Stimulated activated CD4-positive, alpha-beta T cell treated with anti-CD3 and anti-CD28 coated beads, Interleukin-1b, Interleukin-23, amount 100 ng/mL, for 24 hours (primary cell): ENCODE measurements at places on chromosomes 13 and 19.

GRCh38 chr13:106986687-106987426 lies 418.9 kb upstream of the ARGLU1 start:
- DNase-seq = no peak

- no peak for DNase-seq
Measured at GRCh38 chr13:97440598-97441170, 6.7 kb downstream of the RAP2A start.

GRCh38 chr19:38089440-38089839 lies 134.6 kb downstream of the DPF1 start:
- no peak for DNase-seq

- no peak for DNase-seq
Measured at GRCh38 chr13:100301418-100301817, 212.5 kb downstream of the PCCA start.

DNA sequence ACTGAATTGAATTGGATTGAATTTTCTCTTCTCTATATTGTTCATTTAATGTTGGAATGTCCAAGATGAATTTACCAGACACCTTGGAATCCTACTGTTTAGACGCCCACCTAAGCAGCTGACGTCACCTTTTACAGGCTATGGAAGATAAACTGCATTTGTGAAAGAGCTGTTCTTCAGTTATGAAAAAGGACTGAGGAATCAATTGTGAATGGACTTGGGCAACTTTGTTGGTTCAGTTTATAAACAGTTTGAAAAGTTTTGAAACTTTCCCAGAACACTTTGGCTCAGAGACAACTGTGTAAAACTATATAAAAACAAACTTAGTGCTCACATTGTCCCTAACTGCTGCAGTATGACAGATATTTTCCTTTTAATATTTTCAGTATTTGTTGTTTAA lies 590.8 kb upstream of the SPRY2 start:
- no peak for DNase-seq

- no peak for DNase-seq
Measured at GRCh38 chr13:32659736-32660135, 73.5 kb downstream of the PDS5B start.

- no peak for DNase-seq
Measured at GRCh38 chr13:73416093-73416492, 357.3 kb downstream of the KLF5 start.

GRCh38 chr19:2186071-2186846 lies 22.5 kb downstream of the DOT1L start:
- no peak for DNase-seq

DNA sequence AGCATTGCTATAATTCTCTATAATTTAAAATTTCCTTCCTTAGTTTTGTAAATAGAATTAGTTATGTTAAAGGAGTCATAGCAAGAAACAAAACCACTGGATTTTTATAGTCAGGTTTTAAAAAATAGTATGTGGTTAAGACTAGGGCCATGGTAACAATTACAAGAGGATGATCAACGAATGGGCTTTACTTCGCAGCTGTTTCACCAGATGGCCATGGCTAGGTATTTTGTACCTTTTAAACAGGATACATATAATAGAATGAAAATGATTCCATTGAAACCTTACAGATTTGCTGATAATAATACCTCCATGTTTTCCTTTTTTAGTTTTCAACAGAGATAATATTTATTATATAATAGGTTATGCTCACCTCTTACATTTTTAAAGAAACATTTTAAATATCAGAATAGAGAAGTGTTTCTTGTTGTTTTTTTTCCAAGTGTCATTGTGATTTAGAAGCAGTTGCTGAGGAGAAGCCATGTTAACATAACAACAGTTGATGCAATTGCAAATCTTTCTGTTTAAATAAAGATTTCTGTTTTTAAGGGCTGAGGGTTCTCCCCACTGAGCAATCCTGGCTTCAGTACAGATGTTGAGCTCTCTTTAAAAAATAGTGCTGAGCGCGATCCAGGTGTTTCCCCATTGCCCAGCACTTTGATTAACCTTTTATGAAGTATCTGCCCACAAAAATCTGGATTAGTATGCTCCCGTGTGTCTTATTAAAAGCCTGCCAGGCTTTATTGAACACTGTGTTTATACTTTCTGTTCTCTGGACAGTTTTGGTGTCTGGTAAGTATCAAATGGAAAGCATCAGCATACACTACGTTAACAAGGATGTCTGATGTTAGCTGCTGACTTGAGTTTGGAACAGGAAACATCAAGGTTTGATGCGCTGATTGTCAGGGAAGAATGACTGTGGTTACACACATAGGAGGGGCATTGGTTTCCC lies 205.3 kb downstream of the HS6ST3 start:
- DNase-seq = no peak

- DNase-seq = no peak
Measured at GRCh38 chr19:7337380-7338194, 11.2 kb upstream of the ARHGEF18 start.

DNA sequence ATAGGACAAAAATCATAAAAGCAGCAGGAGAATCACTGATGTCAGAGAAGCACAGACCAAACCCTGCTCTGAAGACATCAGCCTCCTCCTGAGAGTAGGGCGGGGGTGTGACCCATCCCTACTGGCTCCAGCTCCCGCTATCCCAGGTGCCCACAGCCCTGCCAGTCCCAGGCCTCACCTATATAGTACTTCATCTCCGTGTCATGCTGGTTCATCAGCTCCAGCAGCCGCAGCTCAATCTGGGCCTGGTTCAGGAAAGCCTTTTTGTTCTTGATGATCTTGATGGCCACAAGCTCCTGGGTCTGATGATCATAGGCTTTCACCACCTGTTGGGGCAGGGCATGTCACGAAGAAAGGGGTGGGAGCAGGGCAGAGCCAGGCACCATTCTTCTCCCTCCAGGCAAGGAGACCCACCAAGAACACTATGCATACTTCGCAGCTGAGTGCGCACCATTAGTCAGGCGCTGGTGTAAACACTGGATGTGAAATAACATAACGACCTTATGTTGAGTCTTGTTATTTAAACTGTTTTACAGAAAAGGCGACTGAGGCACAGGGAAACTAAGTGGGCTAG lies 4.2 kb downstream of the DYRK1B start:
- DNase-seq = no peak

- no peak for DNase-seq
Measured at GRCh38 chr19:51691074-51691583, 2.0 kb upstream of the SPACA6 start.

DNA sequence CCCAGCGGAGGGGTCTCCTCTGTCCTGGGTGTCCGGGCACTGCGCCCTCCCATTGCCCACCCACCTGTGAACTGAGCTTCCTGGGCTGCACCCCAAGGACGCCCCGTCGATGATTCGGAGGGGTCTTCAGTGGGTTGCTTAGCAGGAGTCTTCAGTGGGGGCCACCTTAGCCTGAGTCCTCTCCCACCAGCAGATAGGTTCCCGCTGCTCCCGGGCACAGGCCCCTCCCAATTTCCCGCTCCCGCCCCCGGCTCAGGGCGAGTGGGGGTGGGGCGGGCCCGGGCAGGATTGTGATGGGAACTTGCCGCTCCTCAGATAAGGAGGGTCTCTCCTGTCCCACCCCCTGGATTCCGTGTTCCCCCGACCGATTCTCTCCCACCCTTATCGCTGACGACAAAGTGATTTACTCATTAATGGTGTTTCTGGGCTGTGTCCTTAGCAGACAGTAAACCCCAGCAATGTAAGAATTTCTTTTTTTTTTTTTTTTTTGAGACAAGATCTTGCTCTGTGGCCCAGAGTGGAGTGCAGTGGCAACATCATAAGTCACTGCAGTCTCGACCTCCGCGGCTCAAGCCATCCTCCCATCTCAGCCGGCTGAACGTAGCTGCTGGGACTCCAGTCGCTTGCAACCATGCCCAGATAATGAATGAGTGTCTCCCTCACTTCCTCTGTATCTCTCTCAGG lies 655 bp upstream of the S1PR5 start:
- no peak for DNase-seq
